ENCODE measurements at places on chromosomes 6 and 20. TPM values are rescaled to one million over a fixed set of nuclear protein-coding genes. Genes with fewer than 3 reads are reported as not detected.

DNA sequence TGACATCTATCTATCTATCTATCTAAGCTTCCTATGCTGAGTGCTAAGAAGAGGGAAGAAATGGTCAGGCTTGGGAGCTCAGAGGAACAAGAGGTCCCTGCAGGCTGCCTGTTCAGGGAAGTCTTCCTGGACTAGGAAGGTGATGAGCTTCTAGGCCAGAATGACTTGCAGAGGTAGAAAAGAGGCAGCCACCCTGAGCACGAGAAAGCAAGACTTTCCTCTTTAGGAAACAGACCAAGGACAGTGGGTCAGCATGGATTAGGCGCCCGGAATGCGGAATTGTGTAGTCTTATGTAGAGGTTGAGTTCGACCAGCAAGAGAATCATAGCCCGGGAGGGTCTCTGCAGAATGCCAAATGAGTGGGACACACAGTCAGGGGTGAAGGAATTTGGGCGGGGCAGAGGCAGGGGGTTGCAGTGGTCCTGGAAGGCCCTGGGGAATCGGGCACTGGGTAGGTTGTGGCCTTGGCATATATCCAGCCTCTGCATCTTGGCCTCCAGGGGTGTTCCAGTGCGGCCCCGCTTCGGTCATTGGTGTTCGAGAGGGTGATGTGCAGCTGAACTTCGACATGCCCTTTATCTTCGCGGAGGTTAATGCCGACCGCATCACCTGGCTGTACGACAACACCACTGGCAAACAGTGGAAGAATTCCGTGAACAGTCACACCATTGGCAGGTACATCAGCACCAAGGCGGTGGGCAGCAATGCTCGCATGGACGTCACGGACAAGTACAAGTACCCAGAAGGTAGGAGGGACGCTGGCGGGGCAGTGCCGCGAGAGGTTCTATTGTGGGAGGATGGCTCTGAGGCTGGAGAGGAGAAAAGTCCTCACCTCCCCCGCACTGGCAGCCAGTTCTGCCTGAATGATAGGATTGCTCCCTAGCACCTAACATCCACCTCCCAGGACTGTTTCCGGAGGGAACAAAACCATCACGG, 32.1 kb downstream of the TGM3 start:
- DNase-seq, result no peak
- no peaks in the 10 kb centered on the region for H3K4me1 ChIP-seq
- no peak overlapping the region for H3K27ac ChIP-seq
- H3K4me3 ChIP-seq, result no peak overlapping the region
- no peaks in the 10 kb centered on the region for H3K27me3 ChIP-seq
- H3K36me3 ChIP-seq, result no peaks in the 10 kb centered on the region

DNA sequence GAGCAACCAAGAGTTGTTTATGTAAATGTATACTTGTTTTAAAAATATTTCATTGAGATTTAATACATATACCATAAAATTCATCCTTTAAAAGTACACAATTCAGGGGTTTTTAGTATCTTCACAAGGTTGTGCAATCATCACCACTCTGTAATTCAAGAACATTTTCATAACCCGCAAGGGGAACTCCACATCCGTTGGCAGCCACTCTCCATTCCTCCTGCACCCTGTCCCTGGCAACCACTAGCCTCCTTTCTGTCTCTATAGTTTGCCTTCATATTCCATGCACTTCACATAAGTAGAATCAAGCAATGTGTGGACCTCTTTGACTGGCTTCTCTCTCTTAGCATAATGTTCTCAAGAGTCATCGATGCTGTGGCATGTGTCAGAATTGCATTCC, 104.2 kb upstream of the PDE10A start:
- no peak for DNase-seq
- no peak overlapping the region for H3K27ac ChIP-seq
- no peaks in the 10 kb centered on the region for H3K36me3 ChIP-seq
- peaks cover 6% of the 10 kb centered on the region for H3K27me3 ChIP-seq

The POFUT1 gene
- total RNA-seq, result 15.6 TPM

DNA sequence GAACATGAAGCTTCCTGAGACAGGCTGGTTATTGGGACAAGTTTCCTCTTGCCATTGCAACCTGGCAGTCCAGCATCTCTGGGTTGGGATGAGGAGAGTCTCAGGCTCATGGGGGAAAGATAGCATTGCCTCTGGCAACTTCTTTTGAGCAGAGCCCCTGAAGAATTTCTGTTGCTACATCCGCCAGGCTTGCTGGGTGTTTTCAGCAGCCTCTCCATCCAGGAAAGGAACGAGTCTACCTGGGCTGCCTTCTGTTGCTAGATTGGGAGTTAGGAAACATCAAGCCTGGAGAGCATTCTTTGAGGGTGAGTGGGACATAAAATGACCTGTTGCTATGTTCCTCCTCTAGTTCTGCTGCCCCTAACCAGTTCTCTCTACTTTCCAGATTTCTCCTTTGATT, 313.5 kb downstream of the RFPL4B start:
- no peaks in the 10 kb centered on the region for H3K4me1 ChIP-seq
- no peaks in the 10 kb centered on the region for H3K27me3 ChIP-seq
- DNase-seq, result no peak
- no peak overlapping the region for H3K4me3 ChIP-seq
